ENCODE measurements at places on chromosomes 3 and 15.

DNA sequence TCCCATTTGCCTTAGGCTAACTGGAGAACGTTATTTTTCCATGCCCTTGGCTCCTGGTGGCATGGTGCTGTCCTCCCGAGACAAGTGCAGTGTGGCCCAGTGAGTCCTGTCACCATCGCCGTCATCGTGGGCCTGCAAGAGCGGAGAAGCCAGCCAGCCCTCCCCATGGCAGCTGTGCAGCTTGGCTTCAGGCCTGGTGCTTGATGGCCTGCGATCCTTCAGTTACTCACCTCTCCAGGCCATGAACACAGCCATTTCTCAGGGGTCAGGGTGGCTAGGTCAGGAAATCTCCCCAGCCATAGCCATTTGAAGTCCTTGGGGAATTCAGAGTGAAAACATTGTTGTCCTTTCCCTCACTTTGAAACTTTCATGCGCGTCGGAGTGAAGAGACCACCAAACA lies 189.0 kb upstream of the RGMA start:
- peaks cover 2% of the 10 kb centered on the region for H3K27me3 ChIP-seq
- no peak for DNase-seq
- no peak overlapping the region for H3K4me3 ChIP-seq

DNA sequence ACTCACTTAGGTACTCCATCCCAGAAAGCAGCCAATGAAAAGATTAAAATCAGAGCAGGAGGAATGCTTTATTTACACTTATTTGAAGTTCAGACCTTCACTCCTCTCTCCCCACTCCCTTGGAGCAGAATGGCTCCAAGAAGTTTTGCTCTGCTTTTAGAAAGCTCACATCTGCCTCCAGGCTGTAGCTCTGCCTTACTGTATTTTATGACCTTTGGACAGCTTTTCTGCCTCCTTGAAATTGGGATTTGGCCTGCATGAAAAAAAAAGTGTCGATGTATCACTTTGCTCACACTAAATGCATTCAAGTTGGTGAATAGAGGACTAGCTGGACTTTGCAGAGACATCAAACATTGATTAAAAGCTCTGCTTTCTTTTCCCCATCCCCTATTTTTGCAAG lies 95.3 kb downstream of the SLC9A9 start:
- peaks cover 3% of the 10 kb centered on the region for H3K27me3 ChIP-seq
- no peak for DNase-seq
- H3K4me1 ChIP-seq, result peaks cover 20% of the 10 kb centered on the region
- no peak overlapping the region for H3K4me3 ChIP-seq

GRCh38 chr3:132543011-132543739 lies 53.9 kb upstream of the ACKR4 start:
- no peaks in the 10 kb centered on the region for H3K27me3 ChIP-seq
- no peak overlapping the region for H3K27ac ChIP-seq
- peaks cover 21% of the 10 kb centered on the region for H3K4me1 ChIP-seq
- H3K36me3 ChIP-seq, result peaks cover 30% of the 10 kb centered on the region
- H3K4me3 ChIP-seq, result peak overlapping the region; percentile 15
- DNase-seq, result no peak

DNA sequence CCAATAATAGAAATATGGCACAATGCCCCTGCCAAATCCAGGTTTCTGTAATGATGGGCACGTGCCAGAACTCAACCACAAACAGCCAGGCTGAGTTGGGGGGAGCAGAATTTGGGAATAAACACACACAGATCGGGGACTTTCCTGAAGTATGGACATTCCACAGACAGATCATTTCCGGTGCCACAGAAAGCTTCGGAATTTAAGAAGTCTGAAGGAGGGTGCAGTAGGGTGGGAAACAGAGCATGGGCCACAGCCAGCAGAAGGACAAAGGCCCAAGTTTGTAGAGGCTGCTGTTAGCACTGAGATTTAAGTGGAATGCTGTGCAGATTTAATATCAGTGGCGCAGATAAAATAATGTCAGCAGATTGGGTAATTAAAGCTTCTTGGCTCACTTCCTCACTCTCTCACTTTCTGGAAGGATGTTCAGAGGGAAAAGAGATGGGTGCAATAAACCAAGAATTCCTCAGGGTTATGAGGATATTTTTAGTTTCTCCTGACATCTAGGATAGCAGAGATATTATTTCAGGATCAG lies 67.4 kb downstream of the MYLK start:
- no peak overlapping the region for H3K4me3 ChIP-seq
- H3K27ac ChIP-seq, result no peak overlapping the region
- H3K4me1 ChIP-seq, result no peaks in the 10 kb centered on the region
- H3K27me3 ChIP-seq, result peaks cover 3% of the 10 kb centered on the region
- H3K36me3 ChIP-seq, result no peaks in the 10 kb centered on the region

- H3K4me1 ChIP-seq, result no peaks in the 10 kb centered on the region
- H3K36me3 ChIP-seq, result no peaks in the 10 kb centered on the region
- H3K27ac ChIP-seq, result no peak overlapping the region
Observed at GRCh38 chr3:75294124-75294523, 370.0 kb upstream of the FRG2C start.

- H3K36me3 ChIP-seq, result no peaks in the 10 kb centered on the region
- no peaks in the 10 kb centered on the region for H3K27me3 ChIP-seq
- H3K4me3 ChIP-seq, result no peak overlapping the region
- no peaks in the 10 kb centered on the region for H3K4me1 ChIP-seq
- H3K27ac ChIP-seq, result no peak overlapping the region
- no peak for DNase-seq
Observed at GRCh38 chr3:116905794-116906193, 196.2 kb downstream of the TUSC7 start.

Data from T-helper 2 cell treated with Interferon-gamma antibody and Interleukin-4, amounts not matched to agents 5 μg/mL and 100 μg/mL, for 36 hours (primary cell).